ENCODE measurements at places on chromosomes 2 and 18.

GRCh38 chr18:48154828-48155227 lies 224.4 kb upstream of the SMAD2 start:
- DNase-seq, result no peak

- DNase-seq, result no peak
Measured at GRCh38 chr2:200483729-200484198, 26.1 kb downstream of the KCTD18 start.

GRCh38 chr2:118669654-118670053 lies 177.8 kb downstream of the EN1 start:
- peak; percentile 42 for DNase-seq

- peak; percentile 35 for DNase-seq
Measured at GRCh38 chr2:71746946-71747501, 293.7 kb downstream of the DYSF start.

DNA sequence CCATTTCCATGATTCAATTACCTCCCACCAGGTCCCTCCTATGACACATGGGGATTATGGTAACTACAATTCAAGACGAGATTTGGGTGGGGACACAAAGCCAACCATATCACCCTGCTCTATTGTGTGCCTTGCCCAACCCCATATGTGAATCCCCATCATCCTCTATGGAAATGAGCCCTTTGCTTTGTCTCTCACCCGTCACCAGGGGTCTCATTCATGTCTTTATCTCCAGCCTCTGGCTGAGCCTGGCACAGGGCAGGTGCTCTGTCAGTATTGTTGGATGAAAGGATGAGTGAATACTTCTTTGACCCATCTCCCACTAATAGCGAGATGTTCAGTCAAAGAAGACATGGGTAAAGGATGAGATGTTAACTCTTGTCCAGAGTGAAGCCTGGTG lies 116.6 kb upstream of the LGALSL start:
- DNase-seq, result no peak

DNA sequence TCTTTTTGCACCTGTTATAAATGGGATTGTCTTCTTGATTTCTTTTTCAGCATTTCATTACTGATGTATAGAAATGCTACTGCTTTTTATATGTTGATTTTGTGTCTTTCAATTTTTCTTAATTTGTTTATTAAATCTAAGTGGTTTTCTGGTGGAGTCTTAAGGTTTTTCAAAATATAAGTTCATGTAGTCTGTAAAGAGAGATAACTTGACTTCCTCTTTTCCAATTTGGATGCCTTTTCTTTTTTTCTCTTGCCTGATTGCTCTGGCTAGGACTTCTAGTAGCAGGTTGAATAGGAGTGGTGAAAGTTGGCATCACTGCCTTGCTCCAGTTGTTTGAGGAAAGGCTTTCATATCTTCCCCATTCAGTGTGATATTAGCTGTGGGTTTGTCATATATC lies 28.6 kb upstream of the GALNT5 start:
- DNase-seq, result no peak

GRCh38 chr18:36020174-36020711 lies 47.1 kb downstream of the RPRD1A start:
- no peak for DNase-seq

- DNase-seq, result peak; percentile 70
Measured at GRCh38 chr2:234771980-234772732, 179.7 kb upstream of the SH3BP4 start.

DNA sequence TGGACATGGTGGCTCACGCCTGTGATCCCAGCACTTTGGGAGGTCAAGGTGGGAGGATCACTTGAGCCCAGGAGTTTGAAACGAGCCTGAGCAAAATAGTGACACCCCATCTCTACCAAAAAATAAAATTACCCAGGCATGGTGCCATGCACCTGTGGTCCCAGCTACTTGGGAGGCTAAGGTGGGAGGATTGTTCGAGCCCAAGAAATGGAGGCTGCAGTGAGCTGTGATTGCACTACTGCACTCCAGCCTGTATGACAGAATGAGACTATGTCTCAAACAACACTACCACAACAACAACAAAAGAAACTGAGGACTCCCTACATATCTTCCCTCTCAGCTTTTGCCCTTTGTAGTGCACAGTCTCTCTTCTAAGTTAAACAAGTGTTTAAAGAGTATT lies 53.3 kb upstream of the UPP2 start:
- no peak for DNase-seq

GRCh38 chr2:41431756-41432155 lies 616.1 kb upstream of the PKDCC start:
- DNase-seq, result no peak

- no peak for DNase-seq
Measured at GRCh38 chr2:60899892-60900249, 18.5 kb downstream of the REL start.

DNA sequence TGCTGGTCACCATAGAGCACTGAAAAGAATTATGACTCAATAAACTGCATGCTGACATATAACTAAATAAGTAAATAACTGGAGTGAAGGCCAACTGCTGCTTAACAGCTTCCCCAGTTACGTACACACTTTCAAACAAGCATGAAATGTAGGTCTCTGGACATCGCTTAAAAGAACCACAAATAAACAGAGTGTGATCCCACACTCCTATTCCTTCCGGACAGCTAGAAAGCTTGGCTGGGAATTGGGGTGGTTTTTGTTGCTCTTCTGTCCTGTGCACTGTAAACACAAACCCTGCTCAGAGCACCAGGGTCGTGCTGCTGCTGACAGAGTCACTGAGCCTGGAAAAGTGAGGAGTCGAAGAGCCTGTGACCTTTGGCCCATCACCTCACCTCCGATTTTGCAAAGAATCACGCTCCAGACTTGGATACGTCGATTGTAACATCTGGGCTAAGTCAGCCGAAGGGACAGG lies 162.7 kb upstream of the NT5C1B start:
- peak; percentile 27 for DNase-seq

- no peak for DNase-seq
Measured at GRCh38 chr18:63961435-63961980, 8.4 kb upstream of the SERPINB8 start.

GRCh38 chr18:36381075-36381474 lies 83.6 kb downstream of the FHOD3 start:
- peak; percentile 68 for DNase-seq

GRCh38 chr2:155250800-155251199 lies 552.3 kb downstream of the KCNJ3 start:
- no peak for DNase-seq

DNA sequence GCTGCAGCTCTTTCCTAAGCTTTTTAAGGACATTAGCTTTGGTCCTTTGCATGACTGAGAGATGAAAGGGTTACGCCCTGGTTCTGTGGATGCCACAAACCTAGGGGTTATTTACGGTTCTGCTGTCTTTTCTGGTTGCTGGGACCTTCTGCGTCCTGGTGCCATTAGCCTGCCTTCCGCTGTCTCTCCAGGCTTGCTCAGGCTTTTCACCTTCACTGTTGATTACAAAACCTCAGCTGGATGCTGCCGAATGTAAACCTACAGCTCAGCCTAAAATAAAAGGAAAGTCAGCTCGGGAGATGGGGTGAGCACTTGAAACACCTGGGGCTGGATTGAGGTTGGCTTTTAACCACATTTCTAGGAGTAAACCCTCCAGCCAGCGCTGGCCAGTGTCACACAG lies 130.9 kb upstream of the ARHGAP28 start:
- DNase-seq, result no peak

GRCh38 chr2:15160201-15160991 lies 400.7 kb downstream of the NBAS start:
- no peak for DNase-seq

GRCh38 chr2:105845976-105846375 lies 101.3 kb downstream of the NCK2 start:
- no peak for DNase-seq

GRCh38 chr2:20051532-20052228 lies at the start of gene LAPTM4A:
LAPTM4A (minus strand) TSS chr2:20051628; CDS start chr2:20051520, 108 bp downstream.
- peak; percentile 100 for DNase-seq

GRCh38 chr2:150570712-150571111 lies 83.2 kb upstream of the RND3 start:
- DNase-seq, result peak; percentile 91

DNA sequence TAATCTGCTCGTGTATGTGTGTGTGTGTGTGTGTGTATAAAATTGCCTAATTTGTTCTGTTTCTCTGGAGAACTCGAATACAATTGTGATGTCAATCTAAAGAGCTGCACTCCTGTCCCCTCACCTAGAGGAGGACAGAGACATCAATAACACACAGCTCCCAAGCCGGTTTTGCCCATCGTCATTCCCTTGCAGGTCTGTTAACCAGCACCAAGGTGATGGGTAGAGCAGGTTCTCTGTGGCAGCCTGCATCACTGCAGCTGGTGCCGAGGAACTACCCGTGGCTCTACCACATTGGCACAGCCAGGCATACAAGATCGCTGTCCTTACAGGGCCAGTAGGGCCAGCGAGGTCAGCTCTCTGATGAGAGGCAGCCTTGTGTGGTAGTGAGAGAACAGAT lies 41.0 kb downstream of the LBH start:
- DNase-seq, result no peak

DNA sequence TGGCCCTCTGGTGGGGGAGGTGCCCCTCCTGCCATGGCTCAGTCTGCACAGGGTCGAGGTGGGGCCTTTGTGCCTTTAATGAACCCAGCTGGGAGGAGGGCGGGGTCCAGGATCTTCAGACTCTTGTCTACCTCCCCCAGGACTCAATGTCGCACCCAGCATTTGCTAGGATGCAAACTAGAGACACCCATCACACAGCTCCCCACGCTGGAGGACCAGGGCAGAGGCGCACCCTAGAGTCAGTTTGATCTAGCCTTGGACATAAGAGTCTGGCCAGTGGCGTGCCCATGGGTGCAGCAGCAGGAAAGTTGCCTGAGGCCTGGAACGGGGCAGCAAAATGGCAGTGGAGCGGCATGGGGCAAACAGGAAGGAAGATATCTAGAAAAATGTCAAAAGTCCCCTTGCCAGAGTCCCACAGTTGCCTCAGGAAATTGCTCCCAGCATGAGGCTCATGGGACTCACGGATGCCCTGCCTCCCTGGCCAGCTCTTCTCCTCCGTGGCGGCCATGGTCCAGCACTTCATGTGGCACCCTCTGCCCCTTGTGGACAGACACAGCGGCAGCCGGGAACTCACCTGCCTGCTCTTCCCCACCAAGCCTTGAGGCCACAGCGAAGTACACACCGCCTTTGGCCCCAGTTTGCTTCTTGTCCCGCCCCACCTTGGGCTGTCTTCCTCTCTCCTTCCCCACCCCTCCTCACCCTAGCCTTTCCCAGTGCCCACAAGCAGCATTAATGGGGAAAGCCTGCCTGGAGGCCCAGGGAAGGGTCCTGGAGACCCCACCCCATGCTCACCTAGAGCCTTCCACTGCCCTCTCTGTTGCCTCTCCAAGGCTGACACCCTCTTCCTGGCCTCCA lies 17.7 kb downstream of the SH2D6 start:
- no peak for DNase-seq

DNA sequence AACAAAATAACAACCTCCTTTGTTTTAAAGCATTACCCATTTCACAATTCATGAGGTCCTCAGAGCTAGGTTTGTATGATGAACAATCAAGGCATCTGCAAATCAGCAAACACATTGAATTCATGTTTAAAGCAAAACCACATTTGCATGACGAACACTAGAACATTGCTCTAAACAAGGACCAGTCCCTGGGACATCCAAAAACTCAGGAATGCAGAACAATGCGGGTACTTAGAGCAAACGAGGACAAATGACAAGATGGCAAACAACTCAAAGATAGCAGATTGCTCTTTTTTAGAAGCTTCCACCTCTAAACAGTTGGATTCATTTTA lies 45.7 kb upstream of the RALBP1 start:
- peak; percentile 92 for DNase-seq

DNA sequence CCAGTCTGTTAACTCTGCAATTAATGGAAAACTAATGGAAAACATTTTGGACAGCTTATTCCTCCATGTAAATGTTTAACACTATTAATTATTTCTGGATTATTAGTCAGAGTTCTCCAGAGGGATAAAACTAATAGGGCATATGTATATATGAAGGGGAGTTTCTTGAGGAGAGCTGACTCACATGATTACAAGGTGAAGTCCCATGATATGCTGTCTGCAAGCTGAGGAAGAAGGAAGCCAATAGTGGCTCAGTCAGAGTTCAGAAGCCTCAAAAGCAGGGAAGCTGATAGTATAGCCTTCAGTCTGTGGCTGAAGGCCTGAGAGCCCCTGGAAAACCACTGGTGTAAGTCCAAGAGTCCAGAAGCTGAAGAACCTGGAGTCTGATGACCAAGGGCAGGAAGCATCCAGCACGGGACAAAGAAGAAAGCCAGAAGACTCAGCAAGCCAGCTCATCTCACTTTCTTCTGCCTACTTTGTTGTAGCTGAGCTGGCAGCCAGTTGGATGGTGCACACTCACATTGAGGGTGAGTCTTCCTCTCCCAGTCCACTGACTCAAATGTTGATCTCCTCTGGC lies 136.0 kb downstream of the PTH2R start:
- DNase-seq, result no peak

GRCh38 chr2:29655391-29656086 lies 265.8 kb downstream of the ALK start:
- DNase-seq, result no peak

- peak; percentile 33 for DNase-seq
Measured at GRCh38 chr2:231123362-231123898, 1.4 kb downstream of the HTR2B start.

GRCh38 chr2:183427558-183427957 lies 303.3 kb downstream of the NUP35 start:
- DNase-seq, result no peak

DNA sequence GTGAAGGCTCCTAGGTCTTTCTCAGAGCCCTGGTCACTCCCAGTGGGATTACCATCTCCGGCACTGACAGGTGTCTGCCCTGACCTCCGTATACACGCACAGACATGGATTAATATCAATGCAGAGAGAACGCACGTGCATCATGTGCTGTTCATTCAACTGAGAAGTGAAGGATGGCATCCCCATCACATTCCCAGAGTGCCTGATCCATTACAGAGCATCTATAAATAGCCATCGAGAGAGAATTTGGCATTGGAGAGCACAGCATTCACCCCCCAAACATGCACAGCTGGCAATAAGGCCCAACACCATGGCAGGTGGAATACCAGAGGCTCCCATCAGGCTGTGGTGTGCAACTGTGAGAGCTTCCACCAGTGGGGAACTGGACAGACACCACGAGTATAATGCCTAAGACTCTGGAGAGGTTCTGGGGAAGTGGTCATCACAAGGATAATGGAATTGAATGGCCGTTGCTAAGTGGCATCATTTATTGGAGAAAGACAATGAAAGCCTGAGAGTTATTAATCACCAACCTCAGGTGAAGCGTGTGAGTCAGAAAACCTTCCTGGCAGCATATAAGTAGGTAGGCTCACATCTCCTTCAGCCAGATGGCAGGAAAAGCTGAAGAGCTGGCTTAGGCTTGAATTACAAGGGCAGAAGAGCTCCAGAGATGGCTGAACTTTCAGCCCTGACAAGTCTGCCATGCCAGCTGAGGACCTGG lies 244.5 kb upstream of the ID2 start:
- DNase-seq, result peak; percentile 33

GRCh38 chr18:22172594-22173049 lies 3.2 kb downstream of the GATA6 start:
- DNase-seq, result no peak

- no peak for DNase-seq
Measured at GRCh38 chr2:128311216-128311754, 7.4 kb downstream of the HS6ST1 start.

GRCh38 chr2:203951366-203951902 lies 14.9 kb downstream of the ICOS start:
- DNase-seq, result no peak

GRCh38 chr2:72130659-72131360 lies 16.9 kb downstream of the CYP26B1 start:
- DNase-seq, result no peak

Measured in AG10803 (cell line).